NCI-H1105 treated with DMSO at 0.1 percent for 48 hours (cell line): ENCODE measurements at places on chromosomes 2 and 18.

DNA sequence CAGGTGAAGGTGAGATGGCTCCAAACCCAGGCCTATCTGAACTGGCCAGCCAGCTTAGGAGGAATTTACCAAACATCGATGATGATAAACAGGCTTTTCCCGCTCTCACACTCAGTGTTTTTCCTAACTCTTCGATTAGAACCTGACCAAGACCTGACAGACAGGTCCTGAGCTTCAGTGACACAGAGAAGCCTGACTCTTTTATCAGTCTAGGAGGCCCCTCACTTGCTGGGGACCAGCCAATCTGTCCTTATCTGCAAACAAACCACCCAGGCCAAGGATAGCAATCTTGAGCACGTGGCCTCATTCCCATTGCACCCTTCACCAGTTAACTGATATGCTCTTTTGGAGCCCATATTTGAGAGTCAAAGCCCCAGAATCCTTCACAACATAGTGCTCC lies 1.9 kb upstream of the ITSN2 start:
- no peak for DNase-seq

- no peak for DNase-seq
These were observed 16.9 kb upstream of the ALPP start for GRCh38 chr2:232361646-232362045.

DNA sequence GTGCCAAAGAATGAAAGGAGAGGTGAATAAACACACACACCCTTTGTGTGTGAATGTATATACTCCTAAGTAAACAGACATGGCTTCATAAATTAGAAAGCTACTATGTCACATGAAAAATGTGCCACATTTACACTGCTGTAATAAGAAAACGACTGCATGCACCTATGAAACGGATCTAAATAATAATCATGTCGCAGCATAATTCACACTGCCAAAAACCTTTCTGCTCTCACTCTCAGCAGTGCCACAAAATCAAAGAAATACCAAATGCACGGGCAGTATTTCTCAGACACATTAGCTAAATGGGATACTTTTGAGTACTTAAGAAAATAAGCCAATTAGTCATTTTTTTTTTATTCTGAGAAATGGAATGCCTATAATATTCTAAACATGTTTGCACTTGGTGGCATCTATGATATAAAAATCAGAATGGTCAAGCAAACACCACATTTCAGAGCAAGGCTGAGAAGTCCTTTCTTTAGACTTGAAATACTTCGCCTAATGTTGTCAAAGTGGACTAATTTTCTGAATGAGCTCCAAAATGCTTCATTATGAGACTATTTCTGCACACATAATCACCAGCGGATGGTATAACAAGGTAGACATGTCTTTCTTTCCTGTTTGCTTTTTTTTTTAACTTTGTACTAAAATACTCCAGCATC lies 6.6 kb downstream of the BCL11A start:
- no peak for DNase-seq

GRCh38 chr2:36177282-36177681 lies 178.3 kb upstream of the CRIM1 start:
- no peak for DNase-seq

GRCh38 chr2:10343658-10344057 lies 41.0 kb downstream of the HPCAL1 start:
- DNase-seq: no peak

- no peak for DNase-seq
These were observed 112.3 kb downstream of the COLEC12 start for GRCh38 chr18:388200-388599.

- no peak for DNase-seq
These were observed 83.4 kb downstream of the RTN4 start for GRCh38 chr2:54966837-54967236.

- DNase-seq: no peak
These were observed 51.3 kb downstream of the RAMP1 start for GRCh38 chr2:237910576-237911362.

DNA sequence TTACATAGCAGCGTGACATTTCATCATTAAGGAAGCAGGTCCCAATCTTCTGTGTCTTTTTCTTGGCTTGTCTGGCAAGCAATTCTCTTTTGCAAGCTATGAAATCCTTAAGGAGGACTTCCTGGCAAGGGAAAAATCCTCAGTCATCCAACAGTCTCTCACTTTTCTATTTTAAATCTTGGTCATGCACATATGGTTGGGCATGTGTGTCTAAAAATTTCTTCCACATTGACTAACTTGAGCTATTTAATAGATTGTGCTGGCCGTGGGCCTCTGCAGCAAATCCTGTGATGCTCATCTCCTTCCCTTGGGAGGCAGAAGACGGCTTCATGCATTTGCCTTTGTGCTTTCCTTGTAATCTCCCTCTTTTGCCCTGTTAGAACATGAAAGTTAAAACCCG lies 634.3 kb upstream of the FANCL start:
- no peak for DNase-seq

GRCh38 chr2:1799174-1799573 lies 54.9 kb upstream of the PXDN start:
- no peak for DNase-seq
